ENCODE measurements at places on chromosomes 1 and 21.

DNA sequence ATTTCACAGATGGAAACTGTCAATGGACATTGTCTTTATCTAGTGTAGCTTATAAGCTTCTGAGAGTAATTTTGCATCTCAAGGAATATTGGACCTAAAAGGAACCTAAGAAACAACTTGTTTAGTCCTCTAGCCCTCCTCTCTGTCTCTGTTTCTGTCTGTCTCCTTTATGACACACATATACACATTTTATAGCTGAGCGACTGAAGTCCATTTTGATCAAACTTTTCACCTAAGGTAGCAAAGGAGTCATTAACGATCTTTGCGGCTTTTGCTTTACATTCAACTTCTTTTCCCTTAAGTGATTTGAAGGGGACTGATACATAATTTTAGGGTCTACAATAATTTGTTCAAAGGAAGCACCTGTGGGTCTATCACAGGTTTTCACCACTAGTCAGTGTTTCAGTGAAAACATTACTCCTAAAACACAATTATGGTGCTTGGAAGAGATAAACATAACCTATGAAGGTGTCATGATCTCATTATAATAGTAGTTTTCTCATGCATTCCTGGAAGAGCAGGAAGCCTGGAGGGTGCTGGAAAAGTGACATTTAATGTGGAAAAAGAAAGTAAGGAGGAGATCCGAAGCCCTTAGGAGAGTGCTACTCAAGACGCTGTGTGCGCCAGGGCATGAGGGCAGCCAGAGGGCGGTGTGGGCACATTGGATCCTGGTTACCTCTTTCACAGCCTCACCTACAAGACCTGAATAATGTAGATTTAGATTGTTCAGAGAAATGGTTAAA, 248.6 kb downstream of the DNM3 start:
- peak overlapping the region; percentile 2 for H3K4me3 ChIP-seq
- H3K27me3 ChIP-seq: no peaks in the 10 kb centered on the region
- no peaks in the 10 kb centered on the region for H3K36me3 ChIP-seq

GRCh38 chr1:90973897-90974798, 47.7 kb downstream of the ZNF644 start:
- H3K27ac ChIP-seq: no peak overlapping the region
- no peak for DNase-seq
- peaks cover 16% of the 10 kb centered on the region for H3K36me3 ChIP-seq
- no peak overlapping the region for H3K4me3 ChIP-seq

DNA sequence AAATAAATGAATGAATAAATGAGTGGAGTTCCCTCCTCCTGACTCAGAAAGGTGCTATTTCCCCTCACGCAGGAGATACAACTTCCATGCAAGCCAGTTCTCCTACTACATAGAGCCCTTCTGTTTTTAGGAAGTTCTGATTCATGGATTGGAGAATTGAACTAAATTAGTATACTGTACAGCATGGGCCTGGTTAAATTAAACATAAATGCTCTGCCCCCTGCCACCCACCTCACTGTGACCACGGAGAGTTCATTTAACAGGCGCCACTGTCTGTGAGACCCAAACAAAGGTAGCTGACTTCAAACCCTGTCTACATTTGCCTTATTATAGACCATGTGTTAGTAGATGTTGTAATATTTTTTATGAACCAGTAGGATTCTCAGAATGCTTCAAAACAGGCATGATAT, 9.1 kb upstream of the IRF2BP2 start:
- no peak overlapping the region for H3K4me3 ChIP-seq
- no peaks in the 10 kb centered on the region for H3K27me3 ChIP-seq
- peak overlapping the region; percentile 17 for H3K27ac ChIP-seq
- H3K36me3 ChIP-seq: no peaks in the 10 kb centered on the region
- DNase-seq: no peak

GRCh38 chr1:245298781-245299180, 144.0 kb downstream of the KIF26B start:
- DNase-seq: no peak
- no peaks in the 10 kb centered on the region for H3K36me3 ChIP-seq
- H3K4me3 ChIP-seq: no peak overlapping the region
- H3K27ac ChIP-seq: no peak overlapping the region
- H3K27me3 ChIP-seq: peaks cover 6% of the 10 kb centered on the region

DNA sequence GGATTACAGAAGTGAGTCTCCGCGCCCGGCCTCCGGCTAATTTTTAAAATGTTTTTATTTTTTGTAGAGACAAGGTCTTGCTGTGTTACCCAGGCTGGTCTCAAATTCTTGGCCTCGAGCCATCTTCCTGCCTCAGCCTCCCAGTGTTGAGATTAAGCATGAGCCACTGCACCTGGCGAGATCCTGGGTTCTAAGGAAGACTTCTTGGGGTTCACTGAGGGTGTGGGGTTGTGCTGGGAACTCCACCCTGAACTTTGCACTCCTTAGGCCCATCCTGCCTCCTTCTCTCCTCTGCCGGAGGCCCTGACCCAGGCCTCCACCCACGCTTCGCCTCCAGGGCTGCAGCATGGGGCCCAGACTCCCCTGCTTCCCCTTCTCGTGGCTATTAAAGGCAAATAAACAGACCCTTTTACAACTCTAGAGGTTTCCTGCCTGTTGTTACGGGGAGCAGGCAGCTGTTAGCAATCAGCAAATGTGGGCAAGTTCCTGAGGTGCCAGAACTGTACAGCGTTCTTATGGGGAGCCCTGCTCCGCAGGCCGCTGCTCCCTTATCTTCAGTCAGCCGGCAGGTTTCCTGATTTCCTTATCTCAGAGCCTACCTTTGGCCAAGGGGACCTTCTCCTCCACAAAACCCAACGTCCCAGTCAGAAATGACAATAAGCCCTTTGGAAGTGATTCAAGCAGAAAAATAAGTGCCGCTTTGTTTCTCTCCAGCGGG, 41.0 kb upstream of the LIN9 start:
- peaks cover 10% of the 10 kb centered on the region for H3K4me1 ChIP-seq
- H3K27me3 ChIP-seq: no peaks in the 10 kb centered on the region
- H3K36me3 ChIP-seq: no peaks in the 10 kb centered on the region
- DNase-seq: no peak
- H3K4me3 ChIP-seq: no peak overlapping the region
- H3K27ac ChIP-seq: no peak overlapping the region

GRCh38 chr1:117820096-117820495, 109.3 kb downstream of the GDAP2 start:
- H3K27me3 ChIP-seq: no peaks in the 10 kb centered on the region
- H3K4me3 ChIP-seq: no peak overlapping the region
- no peaks in the 10 kb centered on the region for H3K4me1 ChIP-seq
- no peaks in the 10 kb centered on the region for H3K36me3 ChIP-seq
- no peak for DNase-seq

Measured in transverse colon (tissue), 4 donors.